ENCODE measurements at places on chromosomes 5 and 9.
A peak's percentile ranks its signal among the peaks of the same experiment; 100 is the strongest.

GRCh38 chr5:54748527-54748926 lies 231.0 kb downstream of the SNX18 start:
- no peak for DNase-seq

- no peak for DNase-seq
Observed at GRCh38 chr5:14069021-14069420, 74.1 kb upstream of the TRIO start.

DNA sequence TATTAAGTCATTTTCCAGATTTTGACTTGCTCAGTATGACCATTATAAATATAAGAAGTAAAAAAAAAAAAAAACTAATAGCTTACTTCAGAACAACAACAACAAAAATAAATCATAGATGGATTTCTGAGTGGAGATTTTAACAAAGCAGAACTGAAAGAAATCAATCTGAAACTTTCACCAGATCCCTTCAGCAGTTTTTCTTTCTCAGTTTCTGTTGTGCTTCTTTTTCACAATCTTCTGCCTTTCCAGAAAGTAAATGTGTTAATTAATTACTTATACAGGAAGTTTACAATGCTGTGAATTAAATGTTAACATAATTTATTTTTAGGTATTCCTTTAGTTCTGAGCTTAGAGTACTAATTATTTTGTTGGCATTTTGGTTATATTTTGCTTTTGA lies 73.5 kb downstream of the CHSY3 start:
- DNase-seq = no peak

DNA sequence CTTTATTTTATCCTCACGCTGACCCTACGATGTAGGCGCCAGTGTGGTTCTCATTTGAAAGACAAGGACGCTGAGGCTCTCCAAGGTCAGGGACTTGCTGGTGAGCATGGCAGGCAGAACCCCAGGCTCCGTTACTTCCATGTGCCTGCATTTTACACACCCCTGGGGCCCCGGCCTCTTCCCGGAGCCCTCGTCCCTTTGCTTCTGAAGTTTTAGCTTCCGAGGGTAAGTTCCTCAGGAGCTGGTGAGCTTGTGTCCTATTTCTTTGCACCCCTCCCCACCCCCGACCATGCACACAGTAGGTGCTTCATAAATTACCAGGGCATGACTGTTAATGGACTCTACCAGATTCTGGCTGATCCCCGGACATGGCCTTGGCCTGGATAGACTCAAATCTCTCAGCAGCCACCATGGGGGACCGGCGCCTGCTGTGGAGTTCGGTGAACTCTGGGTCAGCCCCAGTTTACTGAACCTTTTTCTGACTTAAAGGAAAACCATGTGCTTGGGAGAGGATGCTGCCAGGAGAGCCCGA lies 59.3 kb upstream of the RNU6ATAC start:
- DNase-seq = no peak

DNA sequence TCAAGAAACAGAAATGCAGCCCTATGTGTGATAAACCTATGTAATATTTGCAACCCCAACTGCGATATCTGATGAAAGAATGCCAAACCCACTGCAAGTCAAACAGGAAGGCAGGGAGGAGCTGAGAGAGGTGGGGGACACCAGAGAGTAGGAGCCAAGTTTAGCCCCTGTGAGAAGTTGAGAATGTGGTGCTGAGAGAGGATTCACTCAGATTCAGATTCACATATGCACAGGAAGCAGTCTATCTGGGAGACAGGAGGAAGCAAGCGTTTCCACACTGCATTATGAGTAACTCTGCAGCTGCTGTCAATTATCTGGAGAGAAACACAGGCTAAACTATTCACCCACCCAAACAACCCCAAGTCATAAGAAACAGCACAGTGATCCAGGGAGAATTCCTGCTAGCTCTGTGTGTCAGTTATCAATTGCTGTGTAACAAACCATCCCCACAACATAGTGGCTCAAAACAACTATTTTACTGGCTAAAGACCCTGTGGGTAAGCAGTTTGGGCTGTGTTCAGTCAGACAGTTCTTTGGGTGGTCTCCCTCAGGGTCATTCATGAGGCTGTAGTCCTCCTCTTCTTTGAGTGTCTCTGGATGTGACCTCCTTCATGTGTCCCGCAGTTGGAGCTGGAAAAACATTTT lies 161.9 kb upstream of the RAI14 start:
- DNase-seq = no peak

- no peak for DNase-seq
Observed at GRCh38 chr9:105673850-105674387, 11.7 kb downstream of the TAL2 start.

- no peak for DNase-seq
Observed at GRCh38 chr9:136020206-136020605, 59.0 kb upstream of the UBAC1 start.

DNA sequence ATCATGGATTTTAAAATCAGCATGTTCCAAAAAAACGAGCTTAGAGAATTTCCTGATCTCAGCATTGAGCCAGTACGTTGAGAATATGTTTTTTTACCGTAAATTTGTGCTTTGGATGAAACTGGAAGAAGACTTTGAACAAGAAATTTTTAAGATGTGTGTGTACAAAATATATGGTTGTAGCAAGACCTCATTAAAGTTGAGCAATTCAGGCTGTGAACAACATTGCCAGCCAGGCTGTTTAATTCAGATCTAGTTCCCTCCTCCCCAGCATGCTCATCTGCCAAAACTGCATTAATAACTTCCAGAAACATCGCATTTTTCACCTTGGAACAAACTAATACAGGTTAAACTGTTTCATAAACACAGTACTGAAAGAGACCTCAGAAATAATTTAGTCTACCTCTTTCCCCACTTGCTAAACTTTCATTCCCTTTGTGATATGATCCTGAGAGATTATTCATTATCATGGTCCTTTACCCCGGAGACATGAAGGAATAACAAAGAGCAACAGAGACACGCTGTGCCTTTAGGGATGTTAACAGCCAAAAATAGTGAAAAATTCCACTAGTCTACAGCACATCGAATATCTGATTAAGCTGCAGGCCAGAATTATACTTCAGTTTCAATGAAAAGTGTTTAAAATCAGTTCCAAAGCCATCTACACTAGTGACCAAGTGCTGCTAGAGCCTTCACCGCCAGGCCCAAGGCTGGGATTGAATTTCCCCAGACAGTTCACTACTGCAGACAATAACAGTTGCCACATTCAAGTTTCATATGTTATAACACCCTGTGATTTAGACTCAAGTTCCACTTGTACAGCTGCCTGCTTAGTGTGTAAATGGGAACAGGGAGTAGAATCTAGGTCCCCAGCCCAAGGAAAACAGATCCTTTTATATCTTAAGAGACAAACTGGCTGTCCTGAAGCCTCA lies 89.6 kb downstream of the EFNA5 start:
- DNase-seq = no peak

- DNase-seq = no peak
Observed at GRCh38 chr9:22079873-22080341, 70.8 kb upstream of the CDKN2B start.

DNA sequence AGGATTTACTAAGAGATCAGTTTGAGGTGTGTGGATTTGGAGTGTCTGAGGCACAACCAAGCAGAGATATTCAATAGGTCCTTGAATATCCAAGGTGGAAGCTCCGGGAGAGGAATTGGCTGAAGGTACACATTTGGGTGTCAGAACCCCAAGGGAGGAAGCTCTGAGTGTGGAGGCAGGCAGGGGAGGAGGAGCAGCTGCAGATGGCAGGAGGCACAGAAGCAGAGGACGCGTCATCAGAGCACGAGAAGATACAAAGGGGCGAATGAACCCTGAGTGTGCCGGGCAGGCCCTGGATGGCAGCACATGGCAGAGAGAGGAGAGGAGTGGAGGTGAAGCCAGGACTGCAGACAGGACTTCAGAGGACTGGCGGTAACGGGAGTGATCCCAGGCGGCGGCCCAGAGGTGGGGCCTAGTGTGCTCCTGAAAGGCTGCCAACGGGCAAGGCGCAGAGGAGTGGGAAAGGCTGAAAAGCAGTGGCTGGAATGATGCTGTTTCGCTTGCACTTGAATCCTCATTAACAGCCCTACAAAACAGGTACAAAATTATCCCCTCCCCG lies 179.8 kb downstream of the FANCC start:
- DNase-seq = no peak

DNA sequence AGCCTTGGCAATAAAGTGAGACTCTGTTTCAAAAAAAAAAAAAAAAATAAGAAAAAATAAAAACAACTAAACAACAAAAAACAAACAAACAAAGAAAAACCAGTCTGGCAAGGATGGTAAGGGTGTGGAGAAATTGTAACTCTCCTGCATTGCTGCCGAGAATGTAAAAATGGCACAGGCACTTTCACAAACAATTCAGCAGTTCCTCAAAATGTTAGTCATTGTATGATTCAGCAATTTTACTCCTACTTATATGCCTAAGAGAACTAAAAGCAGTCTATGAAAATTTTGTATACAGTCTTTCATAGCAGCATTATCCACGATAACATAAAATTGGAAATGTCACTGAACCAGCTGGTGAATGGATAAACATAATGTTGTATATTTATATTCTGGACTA lies 280.4 kb downstream of the CDH9 start:
- no peak for DNase-seq

GRCh38 chr5:58902765-58903164 lies 319.9 kb downstream of the RAB3C start:
- DNase-seq = no peak

DNA sequence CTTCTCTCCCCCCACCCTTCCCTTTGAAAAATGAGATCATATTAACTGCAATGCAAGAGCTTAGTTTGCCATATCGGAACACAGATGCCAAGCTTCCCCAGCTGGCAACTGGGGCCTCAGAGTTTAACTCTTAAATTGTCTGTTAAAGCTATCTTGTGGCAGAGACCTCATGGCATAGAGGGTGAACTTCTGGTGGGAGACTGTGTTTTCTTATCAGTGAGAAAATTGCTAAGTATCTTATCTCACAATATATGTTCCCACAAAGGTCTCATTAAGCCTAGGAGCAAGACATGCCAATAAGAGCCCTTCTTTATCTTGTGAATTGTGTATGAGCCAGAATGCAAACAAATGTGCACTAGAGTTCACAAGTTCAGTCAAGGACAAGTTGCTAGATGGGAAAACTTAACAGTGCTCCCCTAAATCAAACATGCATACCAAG lies 12.3 kb downstream of the NFIB start:
- no peak for DNase-seq

GRCh38 chr5:2261004-2261703 lies 378.4 kb upstream of the IRX4 start:
- no peak for DNase-seq

- no peak for DNase-seq
Observed at GRCh38 chr5:36523926-36524325, 82.5 kb upstream of the SLC1A3 start.

- DNase-seq = no peak
Observed at GRCh38 chr5:136814619-136815378, 449.5 kb upstream of the TRPC7 start.

DNA sequence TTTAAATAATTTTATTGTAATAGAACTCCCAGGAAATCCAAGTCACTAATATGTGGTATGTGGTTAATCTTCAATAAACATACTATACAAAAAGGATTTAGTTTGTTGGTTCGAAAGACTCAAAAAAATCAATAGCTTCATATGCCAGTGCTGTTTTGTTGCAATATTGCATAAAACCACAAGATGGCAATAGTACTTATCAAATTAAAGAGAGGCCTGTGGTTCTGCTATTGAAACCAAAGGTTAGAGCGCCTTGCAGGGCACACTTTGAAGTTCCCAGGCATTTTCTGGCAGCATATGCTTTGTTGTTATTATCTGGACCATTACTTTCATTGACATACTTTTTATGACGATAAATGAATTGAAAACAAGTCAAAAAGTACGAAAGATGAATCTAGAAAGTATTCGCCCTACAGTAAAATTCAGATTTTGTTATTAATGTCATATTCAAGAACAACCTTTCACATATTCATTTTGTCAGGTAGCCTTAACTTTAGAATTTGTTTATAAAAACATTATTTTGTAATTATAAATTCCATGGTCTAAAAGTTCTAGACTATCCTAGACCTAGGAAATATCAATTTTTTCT lies 316.3 kb downstream of the MCTP1 start:
- DNase-seq = peak; percentile 77

GRCh38 chr5:112065781-112066180 lies 308.8 kb upstream of the NREP start:
- DNase-seq = no peak

- DNase-seq = no peak
Observed at GRCh38 chr9:95879591-95879990, 4.1 kb downstream of the ERCC6L2 start.

- no peak for DNase-seq
Observed at GRCh38 chr5:150497274-150497988, 10.5 kb upstream of the NDST1 start.

DNA sequence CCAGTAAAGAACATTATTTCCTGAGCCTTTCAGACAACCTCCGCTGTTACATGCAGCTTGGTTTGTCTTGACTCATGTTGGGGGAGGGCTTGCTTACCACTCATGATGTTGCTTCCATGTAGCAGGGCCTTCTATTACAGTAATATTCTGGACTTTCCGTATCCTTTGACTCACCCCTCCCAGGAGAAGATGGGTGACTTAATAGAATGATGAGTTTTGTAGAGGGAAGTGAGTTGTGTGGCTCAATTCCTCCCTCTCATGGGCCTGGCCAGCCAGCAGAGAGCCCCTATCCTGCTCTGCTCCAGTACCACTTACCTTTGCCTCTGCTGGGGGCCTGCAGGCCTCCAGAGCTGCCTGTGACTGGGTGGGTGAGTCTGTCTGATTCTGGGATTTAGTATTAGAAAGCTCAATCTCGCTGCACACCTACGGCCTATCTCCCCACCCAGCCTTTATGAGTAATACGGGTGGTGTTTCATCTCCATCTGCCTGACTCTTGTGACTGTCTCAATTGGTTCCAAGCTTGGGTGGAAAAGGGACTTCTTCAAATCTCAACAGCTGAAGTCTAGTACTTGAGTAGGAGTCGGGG lies 52.6 kb upstream of the KLF9 start:
- no peak for DNase-seq

- no peak for DNase-seq
Observed at GRCh38 chr5:154291917-154292316, 101.4 kb downstream of the GALNT10 start.

GRCh38 chr5:176955895-176956294 lies 50.7 kb downstream of the UIMC1 start:
- DNase-seq = no peak

DNA sequence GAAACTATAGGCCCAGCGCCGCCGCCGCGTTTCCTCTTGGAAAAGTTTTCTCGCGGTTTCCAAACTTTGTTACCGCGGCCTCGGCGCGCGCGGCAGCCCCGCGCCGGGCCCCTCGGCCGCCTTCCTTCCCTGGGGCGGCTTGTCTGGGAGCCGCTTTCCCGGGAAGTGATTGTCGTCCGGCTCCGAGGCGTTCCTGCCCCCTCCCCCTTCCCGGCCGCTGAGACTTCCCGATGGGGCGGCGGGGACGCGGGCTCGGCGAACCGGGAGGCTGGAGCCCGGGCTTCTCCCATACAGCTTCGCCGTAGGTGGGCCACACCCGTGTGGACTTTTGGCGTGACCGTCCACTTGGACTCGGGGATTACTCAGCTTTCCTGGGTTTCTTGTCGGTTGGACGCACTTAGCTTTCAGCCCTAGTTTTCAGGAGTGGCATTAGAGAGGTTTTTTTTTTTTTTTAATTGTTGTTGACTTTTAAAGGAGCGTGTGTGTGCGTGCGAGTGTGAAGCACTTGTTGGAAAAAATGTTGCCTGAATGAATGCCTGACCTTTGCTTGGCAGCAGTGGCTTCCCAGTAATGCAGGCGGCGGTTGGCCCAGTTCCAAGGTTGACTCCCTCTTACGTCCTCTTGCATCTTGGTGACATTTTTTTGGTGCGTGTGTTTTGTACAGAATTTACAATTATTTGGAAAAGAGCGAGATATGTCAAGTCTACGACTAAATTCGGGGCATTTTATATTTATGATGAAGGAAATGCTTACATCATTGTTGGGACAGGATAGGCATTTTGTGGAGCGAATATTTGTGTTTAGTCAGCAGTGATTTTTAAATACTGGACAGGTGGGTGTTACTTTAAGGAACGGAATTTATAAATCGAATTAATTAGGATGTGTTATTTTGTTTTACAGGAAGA lies 821 bp downstream of the CTNNA1 start:
- peak; percentile 71 for DNase-seq

All from NCI-H1417 (cell line).